ENCODE measurements at places on chromosomes 3 and 15.

- DNase-seq = no peak
Observed at GRCh38 chr3:30526031-30526430, 80.4 kb upstream of the TGFBR2 start.

- no peak for DNase-seq
Observed at GRCh38 chr3:101873619-101874018, 24.3 kb downstream of the NFKBIZ start.

- DNase-seq = no peak
Observed at GRCh38 chr3:149581681-149582370, 76.0 kb downstream of the WWTR1 start.

GRCh38 chr3:139202226-139202958 is 141.4 kb upstream of the MRPS22 start:
- DNase-seq = no peak

GRCh38 chr3:45552031-45552793 is 42.3 kb upstream of the LIMD1 start:
- DNase-seq = no peak

GRCh38 chr3:37457378-37458065 is 283.1 kb upstream of the LRRFIP2 start:
- DNase-seq = no peak

DNA sequence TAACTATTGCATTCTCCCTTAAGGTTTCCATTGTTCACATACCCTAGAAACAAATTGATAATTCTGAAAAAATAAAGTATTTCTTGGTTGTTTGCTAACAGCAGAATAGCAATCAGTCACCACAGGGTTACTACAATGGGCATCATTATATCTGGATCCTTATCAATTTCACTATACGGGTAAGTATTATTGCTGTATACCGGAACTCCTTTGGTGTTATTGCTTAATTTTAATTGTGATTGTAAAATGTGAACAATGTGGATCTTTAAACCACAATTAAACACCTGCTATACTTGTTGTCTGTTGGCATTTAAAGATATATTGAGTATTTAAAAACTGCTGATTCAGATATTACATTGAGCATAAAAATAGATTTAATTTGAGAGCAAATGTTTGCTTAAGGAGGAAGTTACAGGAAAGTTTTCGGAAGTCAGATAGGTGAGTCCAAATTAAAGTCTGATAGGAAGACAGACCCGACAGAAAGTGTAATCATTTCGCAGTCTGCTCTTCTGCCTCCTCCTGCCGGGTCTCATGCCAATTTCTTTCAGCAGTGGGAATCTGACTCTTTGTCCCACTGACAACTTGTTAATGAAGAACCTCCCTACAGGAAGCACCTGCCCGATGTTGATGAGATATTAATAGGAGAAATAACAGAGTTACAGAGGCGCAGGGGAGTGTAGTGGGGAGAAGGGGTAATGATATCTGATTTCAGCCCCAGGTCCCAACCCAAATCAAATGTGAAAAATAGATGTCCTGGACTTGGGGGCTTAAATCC is 169.7 kb upstream of the TBC1D5 start:
- DNase-seq = no peak

- DNase-seq = no peak
Observed at GRCh38 chr3:71210257-71211007, 373.1 kb downstream of the FOXP1 start.

DNA sequence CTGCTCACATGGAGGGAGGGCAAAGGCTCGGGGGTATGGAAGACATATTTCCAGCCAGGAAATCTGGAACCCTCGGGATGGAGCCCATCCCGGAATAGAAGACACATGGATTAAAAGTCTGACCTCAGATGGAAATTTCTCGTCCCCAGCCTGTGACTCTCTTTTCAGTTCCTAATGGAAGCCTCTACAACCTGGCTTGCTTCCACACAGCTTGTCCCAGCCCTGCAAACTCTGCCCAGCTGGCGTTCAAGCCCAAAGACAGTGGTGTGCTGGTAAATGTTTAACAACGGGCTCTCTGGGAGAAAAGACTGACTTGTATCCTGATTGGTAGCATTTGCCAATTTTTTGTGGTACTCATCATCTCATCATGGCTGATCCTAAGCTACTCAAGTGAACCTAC is 35.6 kb upstream of the TLE3 start:
- DNase-seq = no peak

DNA sequence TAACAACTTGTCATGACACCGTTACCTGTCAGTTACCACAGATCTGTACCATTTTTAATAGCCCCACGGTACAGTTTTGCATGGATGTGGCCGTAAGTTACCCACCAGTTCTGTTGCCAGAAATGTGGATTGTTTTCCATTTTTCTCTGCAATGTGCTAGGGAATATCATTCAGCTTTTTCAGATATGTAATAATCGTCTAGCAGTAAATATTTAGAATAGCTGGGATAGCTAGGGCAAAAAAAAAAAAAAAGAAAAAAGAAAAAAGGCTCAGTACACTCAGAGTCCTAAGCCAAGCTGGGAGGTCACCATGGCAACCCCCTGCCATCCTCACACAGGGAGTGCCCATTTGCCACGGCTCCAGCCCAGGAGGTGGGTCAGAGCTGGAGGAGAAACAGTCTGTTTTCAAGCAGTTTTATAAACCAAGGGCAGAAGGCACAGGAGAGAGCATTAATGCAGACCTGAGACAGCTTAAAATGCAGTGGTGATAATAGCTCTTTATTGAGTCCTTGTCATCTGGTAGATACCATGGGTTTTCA is 25.2 kb downstream of the PAQR5 start:
- DNase-seq = no peak

GRCh38 chr3:57757642-57758297 is 1.7 kb downstream of the SLMAP start:
- no peak for DNase-seq

GRCh38 chr3:66399529-66400232 is 101.1 kb downstream of the LRIG1 start:
- DNase-seq = no peak

GRCh38 chr3:110799271-110799670 is 272.3 kb upstream of the NECTIN3 start:
- no peak for DNase-seq

GRCh38 chr3:139043554-139044365 is 932 bp downstream of the PRR23C start:
- no peak for DNase-seq

GRCh38 chr3:145145461-145145860 is 1015.5 kb downstream of the PLOD2 start:
- no peak for DNase-seq

DNA sequence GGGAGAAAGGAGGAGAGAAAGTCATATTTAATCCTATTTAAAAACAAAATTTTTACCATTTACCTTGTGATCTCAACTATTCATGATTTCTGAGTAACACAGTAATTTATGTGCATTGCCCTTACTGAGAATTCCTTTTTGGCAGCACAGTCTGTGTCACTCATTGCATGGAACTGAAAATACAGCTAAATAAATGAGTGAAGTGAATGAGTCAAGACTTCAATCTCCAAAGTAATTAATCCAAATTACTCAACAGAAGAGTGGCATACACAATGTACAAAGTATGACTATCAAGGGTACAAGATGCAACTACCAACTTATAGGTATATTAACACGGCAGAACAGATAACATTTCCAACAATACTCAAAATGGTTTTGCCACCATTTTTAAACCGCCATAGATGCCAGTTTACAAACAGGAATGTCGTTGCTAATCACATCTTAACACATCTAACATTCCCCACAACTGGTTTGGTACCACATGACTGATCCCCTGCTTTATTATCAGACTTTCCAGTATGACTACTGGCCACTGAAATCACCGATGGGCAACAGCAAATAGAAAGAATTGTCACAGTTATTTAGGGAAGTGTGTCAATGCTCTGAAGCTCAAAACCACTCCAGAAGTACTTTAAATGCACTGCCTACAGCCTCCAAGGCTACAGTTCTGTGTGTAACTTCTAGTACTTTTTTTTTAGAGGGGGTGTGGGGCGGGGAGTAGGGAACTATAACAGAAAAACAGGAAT is 410.4 kb downstream of the SHQ1 start:
- DNase-seq = no peak

DNA sequence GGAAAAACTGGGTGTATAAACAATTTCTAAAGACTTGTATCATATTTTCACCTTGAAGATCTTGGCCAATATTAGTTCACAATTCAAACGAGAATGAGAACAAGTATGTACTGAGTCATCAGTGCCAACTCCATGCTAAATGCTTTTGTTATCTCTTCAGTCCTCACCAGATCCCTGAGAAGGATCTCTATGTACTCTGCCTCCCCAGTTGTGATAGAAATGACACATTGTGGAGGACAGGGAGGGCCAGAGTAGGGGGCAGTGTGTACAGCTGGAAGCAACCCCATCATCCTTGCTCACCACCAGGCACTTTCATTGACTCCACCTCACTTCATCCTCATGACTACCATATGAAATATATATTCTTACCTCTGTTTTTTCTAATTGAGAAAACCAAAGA is 353.7 kb upstream of the SOX2 start:
- no peak for DNase-seq

DNA sequence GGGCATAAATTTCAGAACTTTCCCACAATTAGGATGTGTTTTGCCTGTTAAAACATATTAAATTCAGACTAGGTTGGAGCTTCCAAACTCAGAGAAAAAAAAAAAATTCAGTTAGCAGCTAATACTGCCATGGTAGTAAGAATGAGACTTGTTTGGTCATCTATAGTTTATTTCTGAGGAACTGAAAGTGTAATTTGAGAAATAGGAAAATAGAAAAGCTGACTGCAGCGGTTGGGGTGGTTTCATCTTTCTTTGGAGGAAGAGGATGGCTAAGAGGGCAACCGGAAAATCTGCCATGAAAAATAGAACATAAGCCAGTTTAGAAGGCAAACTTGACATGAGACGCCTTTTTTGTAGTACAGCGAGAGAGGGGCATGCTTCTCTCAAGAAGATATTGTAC is 371.2 kb upstream of the ROBO2 start:
- DNase-seq = no peak

DNA sequence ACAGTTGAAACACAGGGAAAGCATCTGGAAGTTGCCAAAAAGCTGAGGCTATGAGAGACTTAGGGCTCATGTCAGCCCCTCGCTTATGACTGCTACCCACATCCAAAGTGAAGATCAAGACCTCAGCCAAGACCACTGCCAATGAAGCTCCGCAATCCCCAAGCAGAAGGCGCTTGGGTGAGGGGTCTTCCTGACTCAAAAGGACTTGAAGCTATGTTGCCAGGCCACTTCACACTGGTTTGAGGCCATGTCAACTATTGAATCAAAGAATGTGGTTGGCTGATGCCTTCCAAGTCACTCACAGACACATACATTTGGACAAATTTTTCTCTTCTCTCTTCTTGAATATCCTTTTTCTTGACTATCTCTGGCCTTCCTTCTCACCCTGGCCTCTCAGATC is 928 bp upstream of the CCR4 start:
- no peak for DNase-seq

DNA sequence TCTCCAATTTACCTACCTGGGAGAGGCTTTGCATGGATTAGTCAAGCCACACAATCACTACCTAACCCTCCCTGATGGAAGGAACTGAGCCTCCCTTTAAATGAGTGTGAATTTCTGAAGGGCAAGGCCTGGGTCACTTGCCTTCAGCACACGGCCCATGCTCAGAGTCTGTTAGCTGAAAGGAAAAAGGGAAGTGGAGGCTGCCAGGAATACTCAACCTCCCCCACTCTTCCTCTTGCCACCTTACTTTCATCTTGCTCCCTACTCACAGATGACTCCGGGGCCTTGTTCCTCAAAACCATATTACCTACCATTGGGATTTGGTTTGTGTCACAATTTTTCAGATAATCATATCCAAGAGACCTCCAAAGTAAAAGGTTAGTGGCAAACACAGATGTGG is 220.0 kb downstream of the ABHD5 start:
- DNase-seq = no peak

DNA sequence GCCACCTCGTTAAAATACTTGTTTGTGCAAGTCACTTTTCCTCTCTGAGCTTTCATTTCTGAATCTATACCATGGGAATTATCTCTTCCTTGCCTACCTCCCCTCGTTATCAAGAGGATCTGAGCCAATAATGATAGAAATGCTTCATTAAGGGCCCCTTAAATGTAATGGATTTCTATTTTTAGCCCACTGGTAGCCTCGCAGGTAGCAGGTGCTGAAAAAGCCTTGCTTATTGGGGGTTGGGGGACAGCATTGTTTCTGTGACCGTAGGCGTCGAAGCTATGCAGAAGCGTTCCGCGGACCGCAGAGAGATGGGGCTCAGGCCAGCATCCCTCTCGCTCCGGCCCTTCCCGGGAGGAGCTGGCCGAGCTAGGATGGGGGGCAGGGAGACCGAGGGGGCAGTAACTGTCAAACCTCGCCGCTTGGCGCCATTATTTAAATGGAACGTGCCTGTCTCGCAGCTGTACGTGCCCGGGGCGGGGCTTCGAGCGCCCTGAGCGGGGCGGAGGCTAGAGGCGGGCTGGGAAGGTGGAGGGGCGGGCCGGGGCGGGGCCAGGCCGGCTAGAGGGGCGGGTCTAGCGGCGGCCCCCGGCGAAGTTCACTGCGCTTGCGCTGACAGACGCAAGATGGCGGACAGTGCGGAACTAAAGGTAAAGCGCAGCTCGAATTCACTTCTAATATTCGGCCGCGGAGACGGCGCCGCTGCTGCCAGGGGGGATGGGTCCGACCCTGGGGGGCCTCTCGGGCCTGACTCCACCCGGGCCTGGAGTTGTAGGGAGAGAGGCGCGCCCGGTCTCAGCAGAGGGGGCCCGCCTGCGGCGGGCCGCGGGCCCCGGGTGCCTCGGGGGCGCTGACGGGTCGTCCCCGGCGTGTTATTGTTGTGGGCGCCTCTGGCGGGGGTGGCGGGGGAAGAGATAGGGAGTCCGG is at the start of gene PIAS1:
TSS of gene PIAS1 (plus strand) at position 615 of the 927 bp plus-strand sequence. CDS start at position 627, 12 bp downstream.
- peak; percentile 85 for DNase-seq

DNA sequence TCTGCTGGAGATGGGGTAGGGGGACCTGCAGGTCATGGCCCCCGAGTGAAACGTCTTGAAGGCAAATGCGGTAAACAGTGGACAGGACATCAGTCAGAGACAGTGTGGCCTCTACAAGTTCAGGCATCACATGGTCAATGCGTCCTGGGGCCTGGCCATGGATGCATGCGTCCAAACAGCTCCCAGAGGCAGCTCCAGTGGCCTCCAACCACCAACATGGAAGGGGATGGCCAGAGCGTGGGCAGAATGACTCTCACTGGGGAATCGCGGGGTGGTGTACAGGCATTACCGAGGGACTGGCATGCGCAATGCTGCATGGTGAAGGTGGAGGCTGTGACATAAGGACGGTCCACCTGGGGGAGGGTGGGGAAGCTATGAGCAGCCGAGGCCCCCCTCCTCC is 35.6 kb upstream of the IQSEC1 start:
- no peak for DNase-seq
